Effector memory CD8-positive, alpha-beta T cell (primary cell): ENCODE measurements at places on chromosomes 6 and 20.
A peak's percentile ranks its signal among the peaks of the same experiment; 100 is the strongest.

GRCh38 chr20:63277466-63278272, 5.1 kb downstream of the ARFGAP1 start:
- no peak for DNase-seq

GRCh38 chr6:33213166-33213988, 5.1 kb downstream of the RING1 start:
- no peak for DNase-seq

- no peak for DNase-seq
Measured at GRCh38 chr20:33798444-33798843, 12.7 kb upstream of the CHMP4B start.

DNA sequence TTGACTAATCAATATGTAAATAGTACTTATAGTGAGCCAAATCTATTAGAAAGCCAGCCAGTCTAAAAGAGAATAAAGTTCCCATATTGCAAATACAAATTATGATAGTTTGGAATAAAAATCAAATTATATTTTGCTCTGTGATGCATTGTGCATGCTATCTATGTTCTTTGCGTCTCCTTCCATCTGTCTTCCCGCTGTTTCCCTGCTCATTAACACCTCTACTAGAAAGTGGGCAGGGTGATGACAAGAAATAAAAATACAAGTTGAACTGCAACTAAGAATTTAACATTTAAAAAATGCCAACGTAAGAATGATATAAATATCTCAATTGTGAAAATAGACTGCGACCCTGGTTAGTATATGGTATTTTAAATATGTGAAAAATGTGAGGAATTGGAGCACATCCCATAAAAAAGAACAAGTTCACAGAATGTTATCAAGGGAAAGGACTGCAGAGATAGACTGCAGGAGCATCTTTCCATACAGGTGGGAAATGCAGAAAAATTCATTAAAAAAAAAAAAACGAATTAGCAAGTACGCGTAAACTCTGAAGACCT, 157.6 kb upstream of the PDE7B start:
- no peak for DNase-seq

- no peak for DNase-seq
Measured at GRCh38 chr20:36446557-36446956, 94.8 kb upstream of the MYL9 start.

GRCh38 chr6:164101859-164102258, 687.3 kb downstream of the QKI start:
- DNase-seq = no peak

DNA sequence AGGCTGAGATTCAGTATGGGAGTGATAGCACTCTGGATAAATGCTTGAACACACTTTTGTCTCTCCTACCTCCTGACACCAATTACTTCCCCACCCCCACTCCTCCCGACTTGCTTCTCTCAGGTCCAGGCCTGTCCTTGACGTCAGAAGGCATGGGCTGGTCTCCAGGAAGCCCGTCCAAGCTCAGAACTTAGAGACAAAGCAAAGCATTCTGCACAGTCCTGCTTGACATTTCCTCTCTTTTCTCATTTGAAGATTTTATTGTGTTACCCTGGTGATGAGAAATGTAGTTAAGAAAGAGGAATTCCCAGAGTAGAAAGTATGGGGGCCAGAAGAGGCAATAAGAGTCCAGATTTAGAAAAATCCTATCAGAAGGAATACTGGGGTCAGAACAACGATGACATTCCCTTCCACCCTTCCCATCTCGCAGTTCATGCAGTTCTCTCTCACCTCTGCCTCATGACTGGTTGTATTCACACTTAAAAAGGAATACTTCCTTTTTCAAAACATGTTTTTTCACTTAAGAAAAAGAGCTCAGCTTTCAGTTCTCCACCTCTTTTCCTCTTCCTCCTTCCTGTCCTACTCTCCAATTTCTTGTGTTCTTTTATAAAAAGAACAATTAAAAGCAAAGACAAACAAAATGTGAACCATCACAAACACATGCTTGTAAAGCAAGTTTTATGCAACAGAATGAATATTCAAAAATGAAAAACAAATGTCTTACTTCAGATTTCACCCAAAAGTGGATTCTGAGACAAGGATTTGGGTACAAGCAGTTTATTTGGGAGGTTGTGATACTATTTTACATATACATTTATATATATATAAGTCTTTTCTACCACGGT, 18.5 kb upstream of the FAM184A start:
- DNase-seq = no peak

GRCh38 chr6:125658136-125658535, 91.3 kb upstream of the HEY2 start:
- no peak for DNase-seq

GRCh38 chr6:125748406-125749172, 843 bp upstream of the HEY2 start:
- DNase-seq = no peak

- DNase-seq = no peak
Measured at GRCh38 chr6:45665859-45666258, 288.1 kb upstream of the SUPT3H start.

GRCh38 chr20:53828682-53829254, 235.1 kb upstream of the ZNF217 start:
- DNase-seq = no peak

DNA sequence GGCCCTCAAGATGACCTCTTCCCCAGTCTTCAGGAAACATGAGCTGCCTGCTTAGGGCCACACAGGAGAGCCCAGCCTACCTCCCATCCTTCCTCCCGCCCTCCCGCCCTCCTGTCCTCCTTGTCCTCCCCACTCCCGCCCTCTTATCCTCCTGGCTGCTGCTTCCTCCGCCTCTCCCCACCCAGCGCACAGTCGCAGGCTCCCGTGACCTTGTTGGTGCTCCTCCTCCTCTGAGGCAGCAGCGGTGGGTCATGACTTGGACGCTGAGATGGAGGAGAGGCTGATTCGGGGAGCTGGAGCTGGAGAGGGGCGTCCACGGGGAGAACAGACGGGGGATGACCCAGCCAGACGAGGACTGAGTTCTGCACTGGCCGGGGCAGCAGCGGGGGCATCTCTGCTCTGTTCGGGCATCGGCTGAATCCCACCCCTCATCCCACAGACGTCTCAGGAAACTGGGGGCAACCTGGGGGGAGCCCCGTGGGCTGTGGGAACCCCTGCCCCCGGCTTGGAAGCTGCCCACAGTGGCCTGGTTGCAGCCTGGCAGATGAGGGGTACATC, 32.4 kb downstream of the CHRNA4 start:
- no peak for DNase-seq

- no peak for DNase-seq
Measured at GRCh38 chr20:48669946-48670605, 157.7 kb downstream of the PREX1 start.

GRCh38 chr6:15715851-15716250, 53.0 kb upstream of the DTNBP1 start:
- no peak for DNase-seq

DNA sequence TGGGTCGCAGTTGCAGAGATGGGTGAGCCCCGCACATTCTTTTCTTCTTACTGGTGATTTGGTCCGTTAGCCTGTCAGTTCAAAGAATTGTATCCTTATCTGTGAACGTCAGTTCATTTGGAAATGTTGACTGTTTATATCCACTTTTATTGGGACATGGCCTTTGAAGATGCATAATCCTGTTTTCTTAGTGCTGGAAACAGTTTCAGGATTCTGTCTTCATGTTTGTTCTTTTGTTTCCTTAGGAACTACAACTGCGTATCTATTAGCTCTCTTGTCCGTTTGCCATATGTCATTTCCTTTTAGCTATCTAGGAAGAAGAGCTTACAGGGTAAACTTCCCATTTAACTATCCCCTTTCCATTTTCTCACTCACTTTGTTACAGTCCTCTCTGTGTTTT, 35.0 kb upstream of the TULP1 start:
- DNase-seq = no peak

DNA sequence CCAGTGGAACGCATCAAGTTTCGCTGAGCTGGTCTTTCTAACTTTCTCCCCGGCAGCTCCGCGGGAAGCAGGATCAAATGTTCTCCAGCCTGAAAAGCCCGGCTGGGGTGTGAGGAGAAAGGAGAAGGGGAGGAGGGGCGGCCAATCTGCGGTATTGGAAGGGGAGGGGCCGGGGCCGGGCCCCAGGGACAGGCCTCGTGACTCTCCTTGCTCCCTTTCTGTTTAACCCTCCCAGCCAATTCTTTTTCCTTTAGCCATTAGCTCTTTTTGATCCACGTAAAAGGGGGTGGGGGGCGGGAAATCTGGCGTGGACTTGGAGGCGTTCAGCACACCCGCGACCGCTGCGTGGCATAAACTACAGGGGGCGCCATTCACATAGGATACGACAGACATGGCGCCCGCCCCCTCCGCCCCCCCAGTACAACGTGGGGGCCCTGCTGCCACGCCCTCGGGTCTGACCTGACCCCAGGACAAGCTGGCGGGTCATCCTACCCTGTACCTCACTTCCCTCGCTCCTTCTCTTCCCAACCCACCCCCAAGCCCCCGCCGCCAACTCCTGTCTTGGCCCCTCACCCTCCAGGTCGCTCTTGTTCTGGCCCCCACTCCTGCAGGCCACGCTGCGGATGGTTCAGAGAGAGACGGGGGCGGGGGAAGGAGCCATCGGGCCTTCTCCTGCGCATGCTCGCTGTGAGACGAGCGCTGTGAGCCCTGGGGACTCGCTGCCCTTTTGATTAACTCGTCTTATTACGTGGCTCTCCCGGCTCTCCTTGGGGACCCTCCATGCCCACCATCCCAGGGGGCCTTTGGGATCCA, 7.8 kb upstream of the MDGA1 start:
- peak; percentile 66 for DNase-seq

- DNase-seq = no peak
Measured at GRCh38 chr20:17503301-17504065, 27.7 kb downstream of the BFSP1 start.

DNA sequence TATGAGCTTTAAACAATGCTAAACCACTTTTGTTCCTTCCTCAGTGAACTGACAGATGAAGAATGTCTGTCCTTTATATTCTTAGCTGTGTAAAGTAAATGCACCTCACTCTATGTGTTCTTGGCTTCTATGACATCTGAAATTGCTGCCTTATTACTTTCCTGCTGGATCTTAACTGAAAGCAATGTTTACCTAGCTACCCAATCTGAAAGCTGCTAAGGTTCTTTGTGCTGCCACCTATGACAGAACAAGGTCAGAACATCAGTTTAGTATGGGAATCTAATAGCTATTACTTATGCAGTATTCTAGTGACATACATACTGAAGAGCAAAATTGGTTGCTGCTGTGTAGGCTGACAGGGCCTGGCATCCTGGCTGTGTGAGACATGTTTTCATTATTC, 444.1 kb downstream of the KHDRBS2 start:
- no peak for DNase-seq

GRCh38 chr6:169172946-169173345, 80.7 kb downstream of the THBS2 start:
- no peak for DNase-seq

GRCh38 chr6:16773362-16773761, 12.1 kb upstream of the ATXN1 start:
- DNase-seq = no peak
